ENCODE measurements at places on chromosomes 5 and 9.

DNA sequence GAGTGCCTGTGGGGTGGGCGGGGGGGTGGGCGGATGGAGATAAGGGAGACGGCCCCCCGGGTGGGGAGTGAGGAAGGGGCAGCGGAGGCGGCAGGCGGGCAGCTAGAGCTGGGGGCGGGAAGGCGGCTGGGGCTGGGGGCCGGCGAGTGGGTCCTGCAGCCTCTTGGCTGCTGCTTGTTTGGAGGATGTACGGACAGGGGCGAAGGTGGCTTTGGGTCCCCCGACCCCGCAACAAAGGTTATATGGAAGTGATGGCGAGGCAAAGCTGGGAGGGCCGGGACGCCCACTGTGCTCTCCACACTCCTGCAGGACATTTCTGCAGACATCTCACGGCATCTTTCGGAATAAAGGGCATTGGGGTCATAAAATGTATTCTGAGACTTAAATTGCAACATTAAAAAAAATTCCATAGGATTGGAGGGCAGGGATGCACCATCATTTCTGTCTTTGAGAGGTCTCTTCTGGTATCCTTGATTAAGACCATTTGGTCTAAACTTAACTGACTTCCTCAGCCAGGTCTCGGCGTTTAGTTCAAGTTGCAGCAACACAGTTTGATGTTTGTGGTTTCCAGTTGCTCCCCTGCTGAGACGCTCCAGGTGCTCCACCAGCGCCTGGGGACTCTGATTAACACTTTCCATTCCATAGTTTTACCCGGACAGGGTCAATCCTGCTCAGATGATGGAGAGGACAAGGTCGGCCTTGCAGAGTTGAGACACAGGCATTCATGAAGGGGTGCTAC is 101.6 kb upstream of the SSBP2 start:
- no peak for DNase-seq

DNA sequence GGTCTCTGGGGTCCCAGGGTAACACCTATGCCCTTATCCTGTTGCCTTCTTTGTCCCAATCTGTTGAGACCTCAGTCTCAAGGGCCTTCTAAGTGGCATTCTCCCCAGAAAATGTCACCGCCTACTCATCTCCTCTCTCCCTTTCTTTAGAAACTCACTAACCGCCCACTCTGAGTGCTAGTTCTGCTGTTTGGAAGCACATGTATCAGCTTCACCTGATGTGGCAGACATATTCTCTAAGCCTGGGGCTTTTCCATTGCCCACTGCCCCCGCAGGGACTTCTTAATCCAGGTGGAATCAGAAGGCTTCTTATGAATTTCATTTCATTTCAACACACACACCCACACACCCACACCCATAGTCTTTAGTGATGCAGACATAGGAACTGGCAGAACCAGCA is 165.1 kb downstream of the ASTN2 start:
- DNase-seq: no peak

DNA sequence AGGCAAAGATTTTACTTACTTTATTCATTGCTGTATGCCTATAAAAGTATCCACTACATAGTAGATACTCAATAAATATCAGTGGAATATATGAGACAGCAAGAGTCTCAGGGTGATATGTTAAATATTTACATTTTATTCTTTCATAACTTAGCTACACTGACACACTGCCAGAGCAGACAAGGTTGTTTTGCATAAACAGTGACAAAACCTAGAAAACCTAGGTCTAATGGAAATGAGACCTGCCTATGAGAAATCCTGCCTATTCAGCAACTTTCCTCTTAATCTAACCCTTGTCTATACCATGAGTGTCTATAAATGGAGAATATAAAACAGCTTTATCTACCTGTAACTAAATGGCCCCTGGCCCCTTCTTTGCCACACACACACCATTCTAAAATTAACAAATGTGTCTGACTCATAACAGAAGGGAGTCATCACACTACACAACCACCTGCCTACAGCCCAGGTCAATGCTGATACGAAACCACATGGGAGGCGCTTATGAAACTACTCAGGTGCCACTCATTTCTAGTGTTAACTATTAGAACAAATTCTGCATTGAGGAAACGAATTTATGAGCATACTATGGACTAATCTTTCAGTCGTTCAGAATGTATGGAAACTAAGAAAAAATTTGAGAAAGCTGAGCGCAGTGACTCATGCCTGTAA is 60.3 kb downstream of the UBAP2 start:
- no peak for DNase-seq

GRCh38 chr9:1869843-1870242 is 145.3 kb upstream of the SMARCA2 start:
- DNase-seq: no peak

DNA sequence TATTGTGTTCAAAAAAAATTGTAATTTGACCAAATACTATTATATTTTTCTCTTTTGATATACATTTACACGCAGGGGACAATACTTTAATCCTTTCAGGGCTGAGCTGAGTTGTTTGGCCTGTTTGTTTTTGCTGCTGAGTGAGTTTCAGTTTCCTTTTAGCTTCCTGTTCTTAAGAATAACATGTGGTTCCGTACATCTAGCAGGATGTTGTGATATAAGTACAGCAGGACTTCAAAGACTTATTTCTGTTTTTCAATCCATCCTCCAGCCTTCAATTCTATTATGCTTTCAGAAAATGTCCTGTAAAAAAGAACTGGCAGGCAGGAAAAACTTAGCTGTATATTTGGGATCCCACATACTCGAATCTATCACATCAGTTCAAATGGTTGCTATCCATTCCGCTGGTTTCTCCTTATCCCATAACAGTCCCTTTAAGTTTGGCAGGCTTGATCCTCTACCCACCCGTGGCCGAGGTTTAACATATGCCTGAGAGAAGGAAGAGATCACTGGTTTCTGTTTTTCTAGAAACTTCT is 1037.3 kb upstream of the ACO1 start:
- DNase-seq: no peak

DNA sequence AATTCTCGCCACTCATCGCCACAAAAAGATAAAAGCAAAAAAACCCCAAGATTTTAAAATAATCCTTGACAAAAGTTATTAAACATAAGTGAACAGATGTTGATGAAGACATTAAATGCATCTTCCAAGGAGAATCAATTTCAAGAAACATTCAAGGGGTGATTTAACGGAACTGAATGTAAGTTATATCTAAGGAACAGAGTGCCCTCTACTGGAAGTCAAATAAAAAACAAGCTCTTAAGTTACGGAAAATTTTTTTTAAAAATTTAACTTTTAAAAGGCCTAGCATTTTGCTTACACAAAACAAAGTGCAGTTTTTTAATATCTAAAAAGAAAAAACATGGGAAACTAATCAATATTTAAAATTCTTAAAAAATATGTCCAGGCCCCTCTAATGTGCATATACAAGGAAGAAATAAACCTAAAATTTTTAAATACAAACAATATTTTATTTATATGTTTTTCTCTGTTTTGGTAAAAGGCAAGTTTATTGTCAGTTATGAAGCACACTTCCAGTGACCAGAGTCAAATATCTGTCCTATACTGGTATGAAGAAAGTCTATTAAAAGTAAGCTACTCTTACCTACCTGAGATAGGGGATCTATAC is 28.0 kb downstream of the TEX10 start:
- DNase-seq: peak; percentile 3

- DNase-seq: no peak
Observed at GRCh38 chr9:117307701-117308100, 107.2 kb downstream of the ASTN2 start.

- DNase-seq: peak; percentile 93
Observed at GRCh38 chr5:149485655-149486615, 65.3 kb downstream of the CSNK1A1 start.

DNA sequence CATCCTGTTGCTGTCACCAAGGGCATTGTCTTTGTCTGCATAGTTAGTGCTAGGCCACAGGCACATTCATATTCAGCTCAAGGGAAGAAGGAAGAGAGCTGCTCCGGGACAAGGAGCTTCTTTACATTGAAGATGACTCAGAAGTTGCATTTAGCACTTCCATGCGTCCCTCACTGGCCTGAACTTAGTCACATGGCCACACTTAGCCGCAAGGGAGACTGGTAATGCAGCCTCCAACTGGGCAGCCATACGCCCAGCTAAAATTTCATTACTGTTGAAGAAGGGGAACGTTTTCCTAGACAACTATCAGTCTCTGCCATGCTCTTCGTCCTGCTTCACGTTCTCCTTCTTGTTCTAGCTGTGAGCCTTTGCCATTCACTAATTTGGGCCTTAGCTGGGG is 20.0 kb downstream of the ACTL7B start:
- no peak for DNase-seq

GRCh38 chr9:109496218-109496617 is 1.9 kb downstream of the PTPN3 start:
- DNase-seq: no peak

GRCh38 chr5:77308154-77308960 is 97.9 kb downstream of the PDE8B start:
- DNase-seq: no peak

- DNase-seq: no peak
Observed at GRCh38 chr5:79193643-79194042, 42.3 kb upstream of the JMY start.

- no peak for DNase-seq
Observed at GRCh38 chr5:172565455-172565854, 75.6 kb upstream of the NEURL1B start.

DNA sequence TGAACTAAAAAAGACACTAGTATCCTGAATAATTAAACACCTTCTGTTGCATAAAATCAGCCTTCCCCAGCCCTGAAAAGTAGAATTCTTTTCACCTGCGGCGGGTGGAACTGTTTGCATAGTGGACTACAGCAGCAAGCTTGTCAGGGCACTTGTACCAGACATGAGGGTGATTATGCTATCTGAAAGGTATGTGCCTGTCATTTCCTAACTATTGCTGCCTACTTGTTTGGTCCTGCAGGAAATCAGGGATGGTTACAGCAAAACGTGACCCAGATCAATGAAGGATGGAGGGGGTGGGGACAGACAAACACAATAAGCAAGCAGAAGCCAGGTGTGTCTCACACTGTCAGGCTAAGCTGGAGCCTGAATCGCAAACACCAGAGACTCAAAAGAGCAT is 385.6 kb downstream of the MLLT3 start:
- no peak for DNase-seq

DNA sequence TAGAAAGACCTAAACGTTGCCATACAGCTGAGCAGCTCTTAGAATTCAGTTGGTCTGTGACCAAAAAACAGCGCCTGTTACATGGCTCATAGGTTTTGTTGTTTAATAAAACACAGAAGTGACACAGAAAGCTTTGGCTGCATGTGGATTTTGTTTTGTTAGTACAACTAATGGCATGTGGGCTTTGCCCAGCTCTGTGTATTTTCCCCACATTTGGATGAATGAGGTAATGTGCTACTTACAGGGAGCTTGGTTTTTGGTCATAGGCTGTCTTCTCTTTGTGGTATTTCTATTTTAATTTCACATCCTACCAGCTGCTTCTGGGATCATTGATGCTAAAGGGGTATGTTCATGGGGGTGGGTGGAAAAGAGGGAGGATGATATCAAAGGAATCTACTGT is 37.0 kb upstream of the POU4F3 start:
- DNase-seq: no peak

- no peak for DNase-seq
Observed at GRCh38 chr5:113270086-113270485, 164.7 kb downstream of the TSSK1B start.

- DNase-seq: no peak
Observed at GRCh38 chr9:28407351-28407750, 834.1 kb upstream of the C9orf72 start.

DNA sequence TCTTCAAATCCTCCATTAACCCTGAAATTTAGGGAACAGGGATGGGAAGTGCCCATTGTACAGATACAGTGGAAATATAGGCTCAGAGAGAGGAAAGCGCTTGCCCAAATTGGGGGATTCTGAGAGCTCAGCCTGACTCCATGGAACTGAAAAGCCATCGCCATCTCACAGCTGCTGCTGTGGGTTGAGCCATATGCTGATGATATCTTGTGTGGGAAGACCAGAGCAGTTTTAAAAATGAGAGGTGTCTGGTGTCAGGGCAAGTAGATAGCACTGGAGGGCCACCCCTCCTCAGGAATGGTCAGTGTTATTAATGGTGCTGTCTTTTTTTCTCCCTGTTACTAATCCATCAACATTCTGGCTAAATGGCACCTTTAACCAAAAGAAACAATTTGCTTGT is 50.9 kb upstream of the C5orf58 start:
- DNase-seq: no peak

GRCh38 chr5:174306345-174307030 is 261.0 kb downstream of the NSG2 start:
- DNase-seq: no peak

Measured in pulmonary artery endothelial cell (primary cell).